ELF-1 (cell line): ENCODE measurements at places on chromosomes 5 and 9.
A peak's percentile ranks its signal among the peaks of the same experiment; 100 is the strongest.

- peak; percentile 19 for DNase-seq
Observed at GRCh38 chr5:156595132-156595787, 254.8 kb upstream of the PPP1R2B start.

GRCh38 chr5:90344689-90345088 is 64.9 kb downstream of the CETN3 start:
- no peak for DNase-seq

DNA sequence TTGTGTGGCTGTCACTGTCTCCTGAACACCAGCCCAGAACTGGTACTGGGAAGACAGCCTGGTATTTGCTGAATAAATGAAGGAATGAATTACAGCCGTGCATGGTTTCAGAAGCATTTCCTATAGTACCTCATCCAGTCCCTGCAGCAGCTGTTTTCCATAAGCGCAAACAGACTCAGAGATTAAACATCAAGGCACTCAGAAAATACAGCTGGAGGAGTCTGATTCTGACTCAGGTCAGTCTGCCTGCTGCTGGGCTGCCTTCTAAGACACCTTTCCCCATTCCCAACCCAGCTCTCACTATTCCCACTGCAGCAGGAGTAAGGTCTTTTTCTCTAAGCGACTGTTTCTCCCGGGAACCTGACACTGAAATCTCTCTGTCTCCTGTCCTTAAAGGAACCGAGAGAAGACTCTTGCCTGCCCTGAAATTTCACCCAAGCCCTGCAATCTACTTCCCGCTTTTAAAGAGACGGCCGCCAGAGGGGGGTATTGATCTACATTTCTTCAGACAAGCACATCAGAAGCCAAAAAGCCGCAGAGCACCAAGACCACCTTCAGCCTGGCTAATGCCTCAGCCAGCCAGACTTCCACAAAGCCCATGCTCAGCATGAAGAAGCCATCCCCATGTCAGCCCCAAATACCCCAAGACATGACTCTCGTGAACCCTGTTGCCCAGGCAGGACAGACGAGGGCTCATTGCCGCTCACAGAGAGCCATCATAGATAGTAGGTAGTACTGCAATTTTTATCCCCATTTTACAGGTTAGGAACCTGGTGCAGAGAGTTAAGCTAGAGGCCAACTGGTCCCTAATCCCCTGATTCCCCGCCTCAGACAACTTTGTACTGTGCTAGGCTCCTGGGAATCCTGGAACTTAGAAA is 5.4 kb upstream of the FOXI1 start:
- peak; percentile 96 for DNase-seq

DNA sequence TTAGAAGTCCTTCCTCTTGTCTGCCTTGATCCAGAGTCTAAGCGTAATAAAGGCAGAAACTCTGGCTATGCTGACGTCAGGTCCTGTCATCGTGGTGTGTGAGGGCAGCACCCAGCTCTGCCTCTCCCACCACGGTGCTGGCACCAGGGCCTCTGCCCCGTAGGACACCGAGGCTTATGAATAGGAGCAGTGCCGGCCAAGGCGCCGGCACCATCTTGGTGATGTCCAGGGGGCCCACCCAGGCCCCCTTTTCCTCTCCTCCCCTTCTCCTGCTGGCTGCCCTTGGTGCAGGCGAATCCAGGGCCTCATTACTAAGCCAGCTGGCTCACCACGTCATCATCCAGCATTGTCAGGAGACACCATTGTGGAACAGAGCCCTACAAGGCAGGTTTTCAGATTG is 252.3 kb downstream of the FANCC start:
- no peak for DNase-seq

DNA sequence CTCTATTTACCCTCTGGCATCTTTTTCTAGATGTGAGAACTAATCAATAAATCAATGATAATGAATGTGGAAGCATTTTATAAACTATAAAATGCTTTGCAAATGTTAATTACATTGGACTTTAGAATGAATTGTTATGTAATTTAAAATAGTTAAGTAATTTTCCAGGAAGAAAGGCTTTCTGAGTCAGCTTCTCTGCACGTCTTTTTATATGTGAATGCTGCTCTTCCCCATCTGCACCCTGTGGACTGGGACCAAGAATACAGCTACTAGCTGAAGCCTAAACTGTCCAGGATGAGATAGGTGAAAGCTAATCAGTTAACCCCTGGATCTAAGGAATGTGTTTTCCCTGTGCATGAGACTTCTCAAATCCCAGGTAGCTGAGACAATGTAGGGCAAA is 292.9 kb downstream of the NR3C1 start:
- DNase-seq, result no peak

GRCh38 chr5:139811274-139811607 is 15.6 kb downstream of the PSD2 start:
- no peak for DNase-seq

- no peak for DNase-seq
Observed at GRCh38 chr5:71782393-71782770, 63.3 kb downstream of the CARTPT start.

- no peak for DNase-seq
Observed at GRCh38 chr5:14197056-14197455, 53.9 kb downstream of the TRIO start.

DNA sequence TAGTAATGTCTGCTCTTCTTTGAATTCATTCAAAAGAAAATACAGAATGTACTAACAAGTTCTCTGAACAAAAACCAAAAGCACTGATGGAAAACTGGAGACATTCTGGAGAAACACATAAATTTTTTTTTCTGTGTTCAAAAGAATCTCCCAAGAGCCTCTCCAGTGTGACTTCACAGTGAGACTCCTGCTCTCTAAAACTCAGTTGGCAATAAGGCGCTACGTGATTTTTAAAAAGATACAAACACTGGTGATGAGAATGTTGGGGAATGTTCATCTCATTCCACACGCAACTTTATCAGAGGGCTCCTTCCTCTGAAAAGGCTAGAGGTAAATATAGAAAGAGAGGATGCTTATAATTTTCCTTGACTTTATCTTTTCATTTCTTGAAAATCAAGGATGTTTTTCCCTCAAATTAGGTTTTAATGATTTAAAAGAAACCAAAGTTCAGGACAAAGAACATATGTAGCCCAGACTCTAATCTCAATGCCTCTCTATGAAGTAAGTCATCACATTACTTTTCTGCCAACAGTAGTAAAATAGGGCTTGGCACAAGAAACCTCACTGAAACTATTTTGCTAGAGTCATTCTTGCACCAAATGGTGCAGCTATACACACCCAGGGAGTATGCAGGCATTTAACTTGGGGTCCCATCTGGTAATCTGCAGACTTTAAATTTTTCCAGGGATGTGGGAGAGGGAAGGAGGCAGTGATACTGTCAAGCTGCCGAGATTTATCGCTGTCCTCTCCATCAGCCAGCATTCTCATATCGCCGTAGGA is 12.9 kb upstream of the AOPEP start:
- no peak for DNase-seq

GRCh38 chr5:43582082-43583005 is 20.6 kb upstream of the NNT start:
- no peak for DNase-seq

DNA sequence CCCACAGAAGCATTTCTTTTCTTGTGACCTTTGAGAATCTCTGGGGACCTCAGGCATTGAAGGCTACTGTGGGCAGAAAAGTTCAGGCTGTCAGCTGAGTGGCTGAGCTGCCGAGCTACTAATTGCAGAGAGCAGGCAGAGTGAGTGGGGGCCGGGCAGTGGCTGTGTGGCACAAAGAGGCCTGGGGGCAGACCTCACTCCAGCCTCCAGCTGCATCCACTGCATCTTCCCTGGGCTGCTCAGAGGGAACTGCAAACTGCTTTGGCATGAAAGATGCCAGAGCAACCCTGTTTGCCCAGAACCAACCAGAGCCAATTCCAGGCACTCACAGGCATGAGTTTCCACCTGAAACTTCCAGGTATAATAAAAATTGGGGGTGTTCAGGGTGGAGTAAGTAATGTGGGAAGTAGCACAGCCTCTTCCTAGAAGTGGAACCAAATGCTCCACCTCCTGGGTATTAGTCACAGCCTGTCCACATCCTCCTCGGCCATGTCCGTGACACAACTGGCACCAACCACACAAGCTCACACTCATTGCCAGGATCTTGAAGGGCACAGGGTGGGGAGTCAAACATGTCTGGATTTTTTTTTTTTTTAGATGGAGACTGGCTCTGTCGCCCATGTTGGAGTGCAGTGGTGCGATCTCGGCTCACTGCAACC is 548.9 kb downstream of the BNC2 start:
- peak; percentile 6 for DNase-seq

DNA sequence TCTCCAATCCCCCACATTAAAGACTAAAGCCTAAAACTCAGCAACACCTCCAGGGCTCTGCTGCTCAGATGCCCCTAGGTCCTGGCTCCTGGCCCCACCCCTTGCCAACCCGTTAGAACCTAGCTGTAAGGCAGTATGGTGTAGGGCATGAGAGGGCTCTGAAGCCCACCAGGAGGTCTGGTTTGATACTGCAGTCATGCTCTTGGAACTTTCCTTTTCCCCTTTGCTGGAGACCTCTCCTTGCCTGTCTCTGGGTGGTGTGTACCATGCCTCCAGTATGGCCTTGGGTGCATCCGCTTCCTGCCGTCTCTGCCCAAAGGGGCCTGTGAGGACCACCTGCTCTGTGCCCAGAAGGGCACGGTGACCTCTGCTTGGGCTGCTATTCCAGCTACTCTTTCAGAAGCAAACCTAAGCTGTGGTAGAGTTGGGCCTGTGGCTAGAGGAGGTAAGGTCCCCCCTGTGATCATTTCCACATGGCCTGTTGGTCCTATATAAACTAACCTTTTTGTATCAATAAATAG is 3.5 kb downstream of the TENT4A start:
- DNase-seq, result no peak

DNA sequence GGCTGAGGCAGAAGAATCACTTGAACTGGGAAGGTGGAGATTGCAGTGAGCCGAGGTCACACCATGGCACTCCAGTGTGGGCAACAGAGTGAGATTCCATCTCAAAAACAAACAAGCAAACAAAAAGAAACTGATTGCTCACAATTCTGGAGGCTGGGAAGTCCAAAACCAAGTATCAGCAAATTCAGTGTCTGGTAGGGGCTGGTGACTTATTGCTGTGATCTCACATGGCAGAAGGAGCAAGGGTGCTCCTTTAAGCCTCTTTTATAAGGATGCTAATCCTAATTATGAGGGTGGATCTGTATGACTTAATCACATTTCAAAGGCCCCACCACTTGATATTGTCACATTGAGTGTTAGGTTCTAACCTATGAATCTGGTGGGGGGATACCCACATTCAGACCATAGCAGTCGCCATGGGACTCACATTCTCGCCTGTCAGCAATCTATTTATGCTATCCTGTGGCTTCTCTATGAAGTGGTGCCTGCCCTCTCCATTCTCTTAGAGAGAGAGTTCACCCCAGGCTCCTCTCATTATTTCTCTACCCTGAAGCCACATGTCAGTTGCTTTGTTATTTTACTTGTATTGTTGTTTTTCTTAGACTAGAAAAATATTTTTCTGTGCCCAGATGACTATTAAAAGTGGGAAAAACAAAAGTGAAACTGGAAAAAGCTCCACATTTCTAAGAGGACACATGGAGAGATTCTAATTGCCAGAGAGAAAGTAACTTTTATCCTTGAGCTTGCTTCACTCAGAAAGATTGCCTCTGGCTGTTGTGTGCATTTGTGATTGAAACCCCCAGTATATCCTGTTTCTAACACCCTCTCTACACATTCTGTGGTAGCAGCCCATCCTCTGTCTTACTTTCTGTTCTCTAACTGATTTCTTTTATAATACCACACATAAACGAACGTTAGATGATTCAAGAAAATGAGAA is 18.8 kb upstream of the PRLR start:
- no peak for DNase-seq

- DNase-seq, result no peak
Observed at GRCh38 chr9:98135558-98135934, 16.5 kb upstream of the TRIM14 start.

GRCh38 chr5:10632110-10632761 is 68.4 kb downstream of the ANKRD33B start:
- no peak for DNase-seq

DNA sequence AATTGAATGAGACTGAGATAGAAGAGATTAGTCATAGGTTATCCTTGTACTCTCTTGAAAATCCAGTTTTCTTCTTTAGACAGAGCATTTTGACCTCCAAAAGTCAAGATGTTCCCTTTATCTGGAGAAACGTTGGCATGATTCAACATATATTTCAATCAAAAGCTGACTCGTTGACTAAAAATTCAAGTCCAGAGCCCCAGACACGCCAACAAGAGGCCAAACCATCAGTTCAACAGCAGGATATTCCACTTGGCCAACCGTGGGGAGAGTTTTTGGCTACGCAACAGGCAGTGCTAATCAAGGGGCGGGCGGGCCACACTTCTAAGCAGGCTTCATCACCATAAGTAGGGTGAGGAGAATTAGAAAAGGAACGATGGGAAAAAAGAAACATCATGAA is 119.1 kb downstream of the SLIT3 start:
- DNase-seq, result no peak

- DNase-seq, result no peak
Observed at GRCh38 chr9:134853893-134854292, 26.7 kb upstream of the FCN2 start.

GRCh38 chr5:159257629-159258283 is 5.3 kb upstream of the UBLCP1 start:
- DNase-seq, result no peak

DNA sequence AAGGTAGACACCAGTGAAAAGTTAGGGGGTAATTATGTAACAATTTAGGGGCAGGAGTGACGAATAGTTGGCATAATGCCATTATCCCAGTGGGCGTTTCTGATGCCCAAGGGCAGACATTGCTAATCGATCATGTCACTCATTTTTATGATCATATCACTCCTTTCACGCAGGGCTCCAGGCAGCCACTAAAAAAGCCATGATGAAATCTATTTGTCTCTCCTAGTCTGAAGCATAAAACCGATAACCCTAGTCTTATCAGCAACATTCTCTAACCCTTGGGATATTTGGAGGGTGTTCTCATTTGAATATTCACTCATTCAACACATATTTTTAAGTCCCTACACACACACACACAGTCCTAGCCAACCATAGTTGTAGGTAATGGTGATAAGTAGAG is 114.9 kb downstream of the NMUR2 start:
- DNase-seq, result no peak

GRCh38 chr9:1332156-1332555 is 282.0 kb downstream of the DMRT2 start:
- DNase-seq, result no peak

- DNase-seq, result no peak
Observed at GRCh38 chr5:31738199-31738598, 99.3 kb downstream of the PDZD2 start.

- DNase-seq, result peak; percentile 89
Observed at GRCh38 chr5:170307575-170308465, 10.2 kb upstream of the LCP2 start.

DNA sequence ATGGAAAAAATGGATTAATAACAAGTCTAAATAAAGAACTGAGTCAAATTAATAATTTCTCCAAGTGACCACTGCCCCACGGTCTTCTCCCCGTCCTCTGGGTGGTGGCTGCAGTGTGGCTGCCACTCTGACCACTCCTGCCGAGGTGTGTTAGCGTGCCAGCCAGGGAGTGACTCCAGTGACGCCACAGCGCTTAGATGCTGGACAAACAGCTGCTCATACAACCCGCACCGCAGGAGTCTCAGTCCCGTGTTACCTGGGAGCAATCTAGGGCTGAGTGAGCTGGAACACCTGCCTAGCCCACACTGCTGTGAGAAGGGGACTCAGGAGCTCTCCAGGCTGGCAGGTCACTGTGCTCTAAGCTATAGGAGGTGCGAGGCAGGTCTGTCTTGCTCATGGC is 10.2 kb downstream of the MAPK9 start:
- no peak for DNase-seq
